Activated CD8-positive, alpha-beta T cell treated with anti-CD3 and anti-CD28 coated beads for 36 hours (primary cell): ENCODE measurements at places on chromosomes 16 and 17.

GRCh38 chr17:41140360-41141131, at the start of gene KRTAP4-6:
KRTAP4-6 (minus strand) TSS chr17:41140544; CDS start chr17:41140487, 57 bp downstream.
- no peak for DNase-seq

GRCh38 chr17:5596421-5596820, 12.1 kb upstream of the NLRP1 start:
- DNase-seq, result no peak

GRCh38 chr17:44708401-44709263, at the start of gene DBF4B:
DBF4B (plus strand) TSS chr17:44708665; CDS start chr17:44708821, 156 bp downstream.
- DNase-seq, result peak; percentile 91

- DNase-seq, result no peak
Measured at GRCh38 chr17:77802333-77802615, 156.2 kb upstream of the TNRC6C start.

- DNase-seq, result no peak
Measured at GRCh38 chr17:60333628-60334031, 58.3 kb downstream of the USP32 start.

GRCh38 chr16:19604911-19605310, 49.4 kb downstream of the VPS35L start:
- no peak for DNase-seq

- DNase-seq, result no peak
Measured at GRCh38 chr17:80931421-80932265, 60.0 kb upstream of the CHMP6 start.

DNA sequence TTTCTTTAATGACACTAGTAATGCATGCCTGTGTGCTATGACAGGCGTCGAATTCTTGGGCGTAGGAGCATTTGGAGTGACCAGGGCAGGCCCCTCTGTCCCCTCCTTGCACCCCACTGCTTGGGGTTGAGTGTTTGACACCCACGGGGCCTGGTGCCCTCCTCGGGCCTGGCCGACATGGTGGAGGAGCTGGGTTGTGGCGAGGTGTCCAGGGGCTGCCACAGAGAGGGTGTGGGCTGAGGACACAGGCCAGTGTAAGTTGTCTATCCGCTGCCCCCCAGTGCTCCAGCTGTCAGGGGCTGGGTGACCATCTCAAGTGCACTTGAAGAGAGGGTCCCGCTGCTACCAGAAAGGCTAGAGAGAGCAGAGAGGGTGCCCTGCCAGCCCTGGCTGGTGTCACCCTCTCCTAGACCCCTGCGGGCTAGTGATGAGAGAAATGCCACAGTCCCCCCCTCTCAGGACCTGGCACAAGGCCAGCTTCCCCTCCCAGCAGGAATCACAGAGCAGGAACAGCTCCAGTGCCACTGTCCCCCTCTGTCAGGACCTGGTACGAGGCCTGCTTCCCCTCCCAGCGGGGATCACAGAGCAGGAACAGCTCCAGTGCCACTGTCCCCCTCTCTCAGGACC, 30.5 kb downstream of the MGRN1 start:
- no peak for DNase-seq

- DNase-seq, result no peak
Measured at GRCh38 chr17:48313096-48313755, 116.8 kb downstream of the SKAP1 start.

GRCh38 chr16:55435387-55435786, 43.6 kb upstream of the MMP2 start:
- no peak for DNase-seq

DNA sequence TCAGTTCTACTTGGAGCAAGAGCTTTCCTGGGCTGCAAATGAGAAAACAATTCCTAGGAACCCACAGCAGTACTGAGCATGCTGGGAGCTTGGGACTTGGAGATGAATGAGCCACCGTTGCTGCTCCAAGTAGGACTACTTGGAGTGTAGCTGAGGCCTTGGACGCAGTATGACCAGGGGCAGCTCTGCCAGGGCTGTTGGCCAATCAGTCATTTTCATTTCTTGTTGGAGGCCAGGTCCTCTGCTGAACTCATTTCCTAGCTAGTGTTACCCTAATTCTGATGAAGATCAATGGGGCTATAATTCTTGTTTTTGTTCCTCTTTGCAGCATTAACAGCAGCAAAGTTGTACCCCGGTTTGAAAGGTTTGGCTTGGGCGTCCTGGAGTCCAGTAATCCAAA, 8.0 kb upstream of the LGALS9 start:
- no peak for DNase-seq

- peak; percentile 32 for DNase-seq
Measured at GRCh38 chr16:27374221-27374803, 27.7 kb upstream of the IL21R start.

DNA sequence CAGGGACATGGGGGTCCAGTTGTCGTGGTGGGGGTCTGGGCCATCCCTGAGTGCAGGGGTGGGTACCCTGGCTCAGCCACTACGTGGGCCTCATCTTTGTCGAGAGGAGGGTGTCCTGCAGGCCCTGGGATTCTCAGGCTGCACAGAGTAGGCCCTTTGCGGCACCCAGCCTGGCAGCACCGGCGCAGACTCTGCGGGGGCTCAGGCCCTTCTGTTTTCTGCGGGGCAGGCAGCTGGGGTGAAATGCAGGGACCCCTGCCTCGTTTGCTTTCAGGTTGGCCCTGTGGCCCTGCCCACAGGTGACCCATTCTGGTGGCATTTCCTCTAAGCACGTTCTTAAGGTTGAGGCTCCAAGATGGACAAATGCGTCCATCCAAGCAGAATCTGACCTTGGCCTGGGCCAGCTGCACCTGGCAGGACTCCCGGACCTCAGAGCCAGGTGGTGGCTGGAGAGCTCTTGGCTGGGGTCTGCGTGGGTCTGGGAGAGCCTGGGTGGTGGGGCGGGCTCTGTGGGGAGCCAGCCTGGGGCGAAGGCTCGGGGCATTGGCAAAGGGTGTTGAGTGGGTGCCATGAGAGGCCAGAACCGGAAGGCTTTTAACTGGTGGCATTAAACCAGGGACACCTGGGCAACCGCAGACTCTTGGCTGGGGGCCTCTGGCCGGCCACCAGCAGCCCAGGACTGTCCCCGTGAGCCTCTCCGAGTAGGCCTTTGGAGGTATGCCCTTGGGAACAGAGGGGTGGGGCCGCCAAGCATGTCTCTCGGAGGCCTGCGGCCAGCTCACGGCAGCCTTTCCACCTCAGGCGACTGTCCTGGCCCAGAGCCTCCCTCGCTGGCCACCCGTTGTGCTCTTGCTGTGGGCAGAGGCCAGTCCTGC, 16.9 kb downstream of the PRSS27 start:
- no peak for DNase-seq

DNA sequence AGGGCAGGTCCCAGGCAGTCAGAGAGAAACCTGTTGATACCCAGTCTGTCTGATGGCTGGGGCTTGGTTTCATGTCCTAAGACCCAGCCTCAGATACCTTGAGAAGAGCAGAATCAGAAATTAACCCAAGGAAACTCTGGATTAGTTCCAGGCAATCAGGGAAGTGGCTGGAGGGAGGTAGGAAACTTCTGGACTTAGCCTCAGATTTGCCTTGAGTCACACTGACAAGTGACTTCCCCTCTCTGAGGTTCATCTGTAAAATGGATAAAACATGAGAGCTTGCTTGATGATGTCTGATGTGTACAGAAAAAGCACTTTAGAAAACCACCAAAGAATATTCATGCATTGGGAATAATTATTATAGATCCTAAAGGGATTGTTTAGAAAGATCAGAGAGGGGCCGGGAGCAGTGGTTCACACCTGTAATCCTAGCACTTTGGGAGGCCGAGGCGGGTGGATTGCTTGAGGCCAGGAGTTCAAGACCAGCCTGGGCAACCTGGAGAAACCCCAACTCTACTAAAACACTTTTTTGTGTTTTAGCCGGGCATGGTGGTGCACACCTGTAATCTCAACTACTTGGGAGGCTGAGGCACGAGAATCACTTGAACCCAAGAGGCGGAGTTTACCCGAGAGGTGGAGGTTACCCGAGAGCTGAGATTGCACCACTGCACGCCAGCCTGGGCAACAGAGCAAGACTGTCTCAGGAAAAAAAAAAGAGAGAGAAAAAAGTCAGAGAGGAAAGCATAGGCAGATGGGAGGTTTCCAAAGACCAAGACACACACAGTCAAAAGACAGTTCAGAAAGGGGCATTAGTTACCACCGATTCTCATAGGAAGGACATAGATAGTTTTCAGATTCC, 3.8 kb downstream of the CIITA start:
- no peak for DNase-seq

- DNase-seq, result no peak
Measured at GRCh38 chr16:17347624-17348023, 123.1 kb downstream of the XYLT1 start.

DNA sequence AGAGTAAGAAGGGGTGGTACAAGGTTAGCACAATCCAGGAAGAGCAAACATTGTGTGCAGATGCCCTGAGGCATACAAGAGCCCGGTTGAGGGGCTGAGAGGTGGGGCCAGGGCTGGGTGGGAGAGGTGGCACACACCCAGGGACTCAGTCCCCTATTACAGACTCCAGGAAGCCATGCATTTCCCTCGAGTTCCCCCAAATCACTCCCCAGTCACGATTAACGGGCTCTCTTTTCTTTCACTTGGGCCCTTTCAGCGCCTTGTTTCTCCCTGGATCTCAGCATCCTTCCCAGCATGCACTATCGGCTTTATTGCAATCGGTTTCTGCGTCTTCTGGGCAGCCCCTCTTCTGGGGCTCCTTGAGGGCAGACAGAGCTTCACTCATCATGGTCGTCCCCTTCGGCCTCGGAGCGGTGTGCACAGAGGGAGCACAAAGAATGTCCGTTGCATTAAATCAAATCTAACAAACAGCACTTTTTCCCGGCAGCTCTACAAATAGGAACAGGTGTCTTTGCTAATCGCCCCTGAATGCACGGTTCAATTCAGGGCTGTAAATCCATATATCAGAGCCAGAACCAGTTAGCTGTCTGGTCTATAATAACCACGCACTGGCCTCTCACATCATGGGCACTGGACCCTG, 184.6 kb upstream of the HSBP1 start:
- no peak for DNase-seq

GRCh38 chr17:63279498-63280230, 166.4 kb downstream of the CYB561 start:
- no peak for DNase-seq

- DNase-seq, result no peak
Measured at GRCh38 chr17:3704931-3705717, 9.2 kb upstream of the P2RX5 start.

DNA sequence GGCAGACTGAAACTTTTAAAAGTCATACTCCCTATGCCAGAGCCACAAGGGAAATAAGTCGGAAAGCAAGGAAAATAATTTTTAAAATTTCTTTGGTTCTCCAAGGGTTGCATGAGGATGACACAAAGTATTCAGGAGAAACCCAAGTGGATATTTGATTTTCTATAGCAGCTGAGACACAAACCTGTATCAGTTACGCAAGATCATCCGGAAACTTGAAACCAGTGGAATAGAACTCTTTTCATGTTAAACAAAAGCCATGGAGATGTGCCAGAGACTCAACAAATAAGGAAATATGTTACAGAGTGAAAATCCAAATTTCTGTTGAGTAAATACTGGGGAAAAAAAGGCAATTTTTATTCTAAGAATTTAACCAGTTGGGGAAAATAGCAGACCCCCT, 294.7 kb downstream of the KIF2B start:
- no peak for DNase-seq

DNA sequence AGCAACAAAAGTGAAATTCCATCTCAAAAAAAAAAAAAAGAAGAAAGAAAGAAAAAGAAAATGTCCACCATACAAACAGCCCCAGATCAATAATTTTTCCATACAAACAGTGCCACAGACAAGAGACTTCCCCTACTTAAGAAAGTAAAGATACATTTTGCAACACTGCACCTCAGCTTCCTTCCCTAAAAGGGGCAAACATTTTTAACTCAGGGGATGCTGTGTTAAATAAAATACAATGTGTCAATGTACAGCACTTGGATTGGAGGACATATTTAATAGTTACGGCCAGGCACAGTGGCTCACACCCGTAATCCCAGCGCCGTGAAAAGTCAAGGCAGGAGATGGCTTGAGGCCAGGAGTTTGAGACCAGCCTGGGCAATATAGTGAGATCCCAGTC, 22.3 kb downstream of the MYH11 start:
- no peak for DNase-seq

GRCh38 chr17:58019521-58019920, 12.5 kb upstream of the SRSF1 start:
- no peak for DNase-seq

GRCh38 chr17:39759204-39759603, 21.5 kb downstream of the GRB7 start:
- no peak for DNase-seq

- no peak for DNase-seq
Measured at GRCh38 chr17:73613271-73614233, 30.7 kb downstream of the SDK2 start.
